ENCODE measurements at places on chromosomes 1 and 21.

DNA sequence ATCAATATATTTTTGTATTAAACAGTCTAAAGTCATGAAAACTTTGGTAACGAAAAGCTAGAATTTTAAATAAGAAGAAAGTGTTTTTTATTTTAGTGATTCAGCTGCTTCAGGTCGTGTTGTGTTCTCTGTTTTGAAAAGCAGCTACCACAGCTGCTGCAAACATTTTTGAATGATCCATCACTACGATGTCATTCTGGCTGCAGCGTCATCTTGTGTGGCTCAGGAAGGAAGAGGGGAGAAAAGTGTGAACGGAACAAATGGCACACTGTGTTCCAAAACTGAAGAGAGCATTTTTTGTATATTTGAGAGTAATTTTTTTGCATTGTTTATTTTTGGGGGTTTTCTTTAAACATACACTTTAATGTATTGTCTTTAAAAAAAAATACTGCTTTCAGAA, 323.0 kb upstream of the ADGRL2 start:
- no peak for DNase-seq

GRCh38 chr1:228007049-228007800, 427 bp downstream of the WNT3A start:
- no peak for DNase-seq

- no peak for DNase-seq
Measured at GRCh38 chr21:25639551-25640201, 618 bp downstream of the JAM2 start.

DNA sequence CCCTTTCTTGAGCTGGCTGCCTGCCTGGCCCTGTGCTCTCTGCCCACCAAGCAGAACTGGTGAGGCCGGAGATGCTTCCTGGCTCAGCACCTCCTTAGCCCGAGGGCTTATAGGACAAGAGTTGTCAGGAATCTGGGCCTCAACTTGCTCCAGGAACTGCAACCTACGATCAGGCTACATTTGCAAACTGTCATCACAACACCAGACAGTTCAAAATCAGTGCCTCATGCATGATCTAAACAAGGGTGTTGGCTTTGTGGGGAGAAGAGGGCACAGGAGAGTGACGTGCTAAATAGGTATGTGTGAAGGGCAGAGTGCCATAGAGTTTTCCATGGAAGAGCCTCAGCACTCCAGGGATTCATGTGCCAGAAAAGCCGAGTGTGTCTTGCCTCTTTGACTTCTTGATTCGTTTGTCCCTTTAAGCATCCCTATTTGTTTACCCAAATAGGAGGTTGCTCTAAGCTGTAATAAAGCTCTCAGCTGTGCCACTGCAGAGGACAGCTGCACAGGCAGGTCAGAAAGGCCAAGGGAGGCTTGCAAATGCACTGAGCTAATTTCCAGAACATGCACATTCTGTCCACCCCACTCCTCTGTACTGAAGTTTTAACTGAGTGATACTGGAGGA, 30.2 kb upstream of the NEK2 start:
- no peak for DNase-seq

DNA sequence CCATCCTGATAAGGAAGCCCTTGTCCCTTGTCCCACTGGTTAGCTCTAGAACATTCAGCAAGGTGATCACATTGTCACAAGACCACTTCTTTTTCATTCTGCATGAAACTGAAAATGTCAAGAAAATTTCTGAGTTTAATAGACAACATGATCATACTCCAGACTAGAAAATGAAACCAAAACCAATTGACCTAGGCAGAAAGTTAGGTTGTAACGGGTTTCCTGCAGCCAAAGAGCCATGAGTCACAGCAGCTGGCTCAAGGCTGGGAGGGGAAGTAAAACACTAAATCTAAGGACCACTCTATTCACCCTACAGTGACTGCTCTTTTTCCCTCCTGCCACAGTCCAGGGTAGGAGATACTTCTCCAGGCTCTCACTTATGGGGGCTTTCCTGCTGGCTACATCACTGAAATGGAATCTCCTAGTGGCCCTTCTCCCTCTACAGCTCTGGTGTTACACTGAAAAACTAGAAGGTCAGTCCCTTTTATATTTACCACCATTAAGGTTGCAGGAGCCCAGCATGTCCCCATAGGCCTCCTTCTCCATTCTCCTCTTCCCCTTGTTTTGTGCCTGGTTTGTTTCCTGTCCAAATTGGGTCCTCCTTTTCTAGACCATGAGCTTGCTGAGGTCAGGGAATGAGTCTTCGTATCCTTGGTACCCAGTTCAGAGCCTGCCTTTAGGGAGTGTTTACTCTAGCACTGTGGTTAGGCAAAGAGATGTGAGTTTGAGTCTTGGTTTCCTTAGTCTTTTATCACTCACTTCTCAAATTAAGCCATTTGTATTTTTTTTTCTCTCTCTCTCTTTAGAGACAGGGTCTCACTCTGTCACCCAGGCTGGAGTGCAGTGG, 236.5 kb upstream of the JUN start:
- DNase-seq = no peak

All from forelimb muscle (tissue), 1 donor.